NT2/D1 (cell line): ENCODE measurements at places on chromosomes 16 and 17.
A peak's percentile ranks its signal among the peaks of the same experiment; 100 is the strongest.

GRCh38 chr17:38750044-38750311 lies 1.8 kb upstream of the PCGF2 start:
- DNase-seq: no peak

- no peak for DNase-seq
Measured at GRCh38 chr17:43330876-43331639, 67.7 kb upstream of the ARL4D start.

GRCh38 chr17:59373882-59374495 lies 42.5 kb downstream of the YPEL2 start:
- no peak for DNase-seq

GRCh38 chr17:65531256-65532100 lies 30.0 kb downstream of the AXIN2 start:
- no peak for DNase-seq

DNA sequence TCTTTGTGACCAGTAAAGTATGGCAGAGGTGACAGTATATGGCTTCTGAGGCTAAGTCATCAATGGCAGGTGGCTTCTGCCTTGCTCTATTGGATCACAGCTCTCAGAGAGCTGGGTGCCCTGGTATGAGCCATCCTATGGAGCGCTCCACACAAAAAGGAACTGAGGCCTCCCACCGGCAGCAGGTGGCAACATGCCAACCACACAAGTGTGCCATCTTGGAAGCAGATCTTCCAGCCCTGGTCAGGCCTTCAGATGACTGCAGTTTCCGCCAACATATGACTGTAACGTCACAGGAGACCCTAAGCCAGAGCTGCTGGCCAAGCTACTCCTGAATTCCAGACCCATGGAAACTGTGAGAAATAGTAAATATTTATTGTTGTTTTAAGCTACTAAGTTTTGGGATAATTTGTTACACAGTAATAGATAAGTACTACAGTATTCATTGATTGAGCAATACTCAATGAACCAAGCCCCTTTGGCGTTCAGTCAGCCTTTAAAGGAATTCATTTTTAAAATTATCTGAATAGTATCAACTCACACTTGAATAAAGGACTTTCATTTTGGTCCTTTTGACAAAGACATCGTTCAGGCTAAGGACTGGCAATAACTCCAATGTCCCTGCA lies 69.4 kb upstream of the LHX1 start:
- no peak for DNase-seq

DNA sequence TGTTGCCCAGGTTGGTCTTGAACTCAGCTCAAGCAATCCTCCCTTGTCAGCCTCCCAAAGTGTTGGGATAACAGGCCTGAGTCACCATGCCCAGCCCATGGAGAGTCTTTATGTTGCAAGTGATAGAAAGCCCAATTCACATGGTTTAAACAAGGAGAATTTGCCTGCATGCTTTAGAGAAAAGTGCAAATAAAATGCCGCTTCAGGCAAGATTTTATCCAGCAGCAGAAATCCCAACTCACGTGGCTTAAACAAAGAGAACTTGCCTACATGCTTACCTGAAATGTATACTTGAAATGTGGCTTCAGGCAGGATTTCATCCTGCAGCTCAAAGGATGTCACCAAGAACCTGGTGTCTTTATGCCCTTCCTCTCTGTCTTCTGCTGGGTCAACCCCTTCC lies 28.8 kb upstream of the XYLT2 start:
- DNase-seq: no peak

DNA sequence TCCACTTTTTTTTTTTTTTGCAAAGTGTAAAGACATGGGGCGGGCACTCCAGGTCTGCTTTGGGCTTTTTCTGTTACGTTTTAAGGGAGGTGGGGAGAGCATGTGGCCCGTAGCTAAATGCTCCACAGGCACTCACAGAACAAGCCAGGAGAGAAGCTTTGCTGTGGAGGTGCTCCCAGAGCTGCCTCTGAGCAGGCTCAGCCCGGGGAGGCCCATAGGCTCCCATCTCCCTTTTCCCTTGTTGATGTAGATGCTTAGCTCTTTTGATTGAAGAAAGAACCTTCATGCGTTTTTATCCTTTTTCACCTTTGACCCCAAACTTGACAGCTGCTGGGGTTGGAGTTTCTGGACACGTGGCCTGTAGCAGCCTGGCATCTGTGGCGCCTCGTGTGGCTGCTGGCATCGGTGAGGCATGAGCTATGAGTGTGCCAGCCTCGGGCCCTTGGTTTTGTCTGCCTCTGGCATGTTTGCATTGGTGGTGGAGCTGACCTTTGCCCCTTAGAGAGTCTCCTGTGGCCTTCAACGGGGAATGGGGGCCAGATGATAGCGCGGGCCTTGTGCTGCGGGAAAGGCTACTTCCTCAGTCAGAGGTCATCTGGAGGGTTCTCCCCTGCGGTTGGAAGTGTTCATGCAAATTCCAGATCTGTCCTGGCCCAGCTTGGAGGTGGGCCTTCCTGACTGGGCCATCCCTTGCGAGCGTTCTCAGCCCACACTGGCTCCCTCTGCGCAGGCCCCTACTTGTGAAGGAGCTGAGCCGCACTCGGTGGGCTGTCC lies 20.0 kb upstream of the IL17C start:
- DNase-seq: no peak

DNA sequence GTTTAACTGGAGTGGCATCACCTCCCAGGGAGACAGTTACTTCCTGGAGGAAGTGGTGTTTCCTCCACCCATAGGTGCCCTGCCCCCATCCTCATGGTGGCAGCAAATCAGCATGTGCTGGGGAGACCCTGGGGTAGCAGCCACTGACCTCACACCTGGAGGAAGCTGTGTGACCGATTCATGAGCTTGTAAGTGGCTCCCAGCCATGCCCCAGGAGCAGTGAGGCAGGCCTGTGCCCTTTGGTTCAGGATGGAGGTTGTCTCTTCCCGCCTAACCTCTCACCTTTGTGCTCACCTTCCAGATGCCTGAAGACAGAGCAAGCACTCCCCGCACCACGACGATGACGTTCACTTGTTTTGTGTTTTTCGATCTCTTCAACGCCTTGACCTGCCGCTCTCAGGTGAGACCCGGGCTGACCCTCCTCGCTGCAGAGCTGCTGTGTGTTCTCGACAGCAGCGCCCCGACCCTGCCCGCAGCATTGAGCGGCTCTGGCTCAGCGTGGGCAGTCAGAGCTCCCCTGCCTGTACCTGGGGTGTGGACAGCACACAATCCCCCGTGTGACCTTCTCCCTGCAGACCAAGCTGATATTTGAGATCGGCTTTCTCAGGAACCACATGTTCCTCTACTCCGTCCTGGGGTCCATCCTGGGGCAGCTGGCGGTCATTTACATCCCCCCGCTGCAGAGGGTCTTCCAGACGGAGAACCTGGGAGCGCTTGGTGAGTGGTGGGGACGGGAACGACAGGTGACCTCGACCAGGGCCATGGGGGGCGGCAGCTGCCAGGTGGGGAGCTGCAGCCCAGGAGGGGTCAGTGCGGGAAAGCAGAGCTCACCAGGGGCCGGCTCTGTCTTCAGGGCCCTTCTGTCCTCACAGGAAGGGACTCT lies 42.8 kb downstream of the MEAK7 start:
- no peak for DNase-seq

GRCh38 chr17:71501711-71502110 lies 619.1 kb upstream of the SOX9 start:
- no peak for DNase-seq

GRCh38 chr16:85878875-85879274 lies 20.1 kb upstream of the IRF8 start:
- no peak for DNase-seq

GRCh38 chr17:28878158-28878910 lies 19.2 kb downstream of the FLOT2 start:
- no peak for DNase-seq

DNA sequence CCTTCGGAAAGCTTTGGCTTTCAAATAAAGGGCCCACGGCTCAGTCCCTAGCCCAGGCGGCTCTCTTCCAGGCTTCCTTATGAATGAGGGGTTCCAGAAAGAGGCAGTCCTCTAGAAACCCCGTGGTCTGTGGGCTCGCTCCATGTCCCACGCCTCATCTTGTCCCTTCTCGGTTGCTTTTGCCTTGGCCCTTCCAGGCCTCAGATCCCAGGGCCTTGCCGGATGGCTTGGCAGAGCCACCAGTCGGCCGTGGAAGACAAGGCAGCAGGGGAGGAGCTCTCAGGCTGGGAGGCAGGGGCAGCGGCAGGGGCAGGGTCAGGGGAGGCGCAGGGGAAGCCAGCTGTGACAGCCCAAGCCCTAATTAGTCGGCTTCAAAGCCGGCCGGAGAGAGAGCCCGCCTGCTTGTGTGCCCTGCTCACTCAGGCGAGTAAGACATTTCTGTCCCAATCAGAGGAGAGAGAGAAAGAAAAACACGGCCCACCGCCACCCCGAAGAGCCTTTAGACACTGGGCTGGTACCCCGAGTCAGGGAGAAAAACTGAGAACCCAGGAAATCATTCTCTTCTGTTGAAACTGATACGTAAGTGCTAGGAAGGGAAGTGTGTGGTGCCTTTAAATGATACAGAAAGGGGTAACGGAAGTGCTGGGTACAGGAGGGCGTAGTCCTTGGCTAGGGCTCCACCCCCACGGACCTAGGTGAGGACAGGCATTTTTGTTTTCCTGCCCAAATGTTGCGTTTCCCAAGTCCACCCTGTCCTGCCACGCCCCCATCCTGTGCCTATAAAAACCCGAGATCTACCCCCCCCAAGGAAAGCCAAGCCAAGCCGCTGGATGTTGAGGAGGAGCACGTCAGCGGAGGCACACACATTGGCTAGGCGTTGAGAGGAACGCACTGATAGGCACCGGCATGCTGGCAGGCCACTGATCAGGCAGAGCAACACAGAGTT lies 27.8 kb upstream of the MEIOC start:
- peak; percentile 38 for DNase-seq

DNA sequence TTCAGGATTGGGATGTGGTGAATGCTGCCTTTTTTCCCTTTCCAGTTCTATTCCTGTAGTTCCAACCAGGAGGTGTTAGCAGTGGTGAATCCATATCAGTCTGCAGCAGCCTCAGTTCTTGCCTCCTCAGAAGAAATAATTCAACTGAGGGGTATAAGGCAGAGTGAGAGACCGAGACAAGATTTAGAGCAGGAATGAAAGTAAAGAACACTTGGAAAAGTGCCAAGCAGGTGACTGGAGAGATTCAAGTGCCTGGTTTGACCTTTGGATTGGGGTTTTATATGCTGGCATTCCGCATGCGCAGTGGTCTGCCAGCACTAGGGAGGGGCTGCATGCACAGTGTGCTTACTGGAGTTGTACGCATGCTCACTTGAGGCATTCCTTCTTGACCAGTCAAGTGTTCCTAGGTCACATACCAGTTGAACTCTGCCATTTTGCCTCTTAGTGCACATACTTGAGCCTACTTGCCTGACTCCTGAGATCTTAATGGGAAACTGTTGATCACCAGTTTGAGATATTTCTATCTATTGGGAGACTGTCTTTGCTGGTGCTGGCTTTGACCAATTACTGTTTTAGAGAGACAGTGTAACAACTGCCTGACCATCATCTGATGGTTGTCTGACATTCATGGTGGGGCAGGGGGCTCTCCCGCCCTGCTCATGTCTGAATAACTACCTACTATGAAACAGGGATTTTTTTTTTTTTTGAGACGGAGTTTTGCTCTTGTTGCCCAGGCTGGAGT lies 680 bp upstream of the CCL15 start:
- DNase-seq: no peak

GRCh38 chr17:37375706-37376105 lies at the start of gene C17orf78:
C17orf78 (plus strand) TSS chr17:37375985; CDS start chr17:37376093, 108 bp downstream.
- no peak for DNase-seq

DNA sequence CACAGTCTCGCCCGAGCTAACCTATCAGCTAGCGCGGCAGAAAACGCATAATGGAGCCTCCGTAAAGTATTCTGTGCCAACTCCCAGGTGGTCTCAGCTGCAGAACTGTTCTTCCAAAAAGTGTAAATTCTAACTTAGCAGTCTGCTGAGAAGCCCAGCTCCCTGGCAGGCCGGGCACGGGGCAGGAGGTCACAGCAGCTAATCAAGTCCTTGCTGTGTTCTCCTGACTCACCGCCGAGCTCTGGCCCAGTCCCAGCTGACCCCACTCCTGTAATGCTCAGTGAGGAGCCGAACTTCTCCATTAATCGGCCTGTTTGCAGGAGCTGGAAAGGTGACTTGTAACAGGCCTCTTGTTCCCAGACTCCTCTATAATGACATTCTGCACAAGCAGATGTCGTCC lies 193.3 kb downstream of the IRX3 start:
- DNase-seq: no peak

DNA sequence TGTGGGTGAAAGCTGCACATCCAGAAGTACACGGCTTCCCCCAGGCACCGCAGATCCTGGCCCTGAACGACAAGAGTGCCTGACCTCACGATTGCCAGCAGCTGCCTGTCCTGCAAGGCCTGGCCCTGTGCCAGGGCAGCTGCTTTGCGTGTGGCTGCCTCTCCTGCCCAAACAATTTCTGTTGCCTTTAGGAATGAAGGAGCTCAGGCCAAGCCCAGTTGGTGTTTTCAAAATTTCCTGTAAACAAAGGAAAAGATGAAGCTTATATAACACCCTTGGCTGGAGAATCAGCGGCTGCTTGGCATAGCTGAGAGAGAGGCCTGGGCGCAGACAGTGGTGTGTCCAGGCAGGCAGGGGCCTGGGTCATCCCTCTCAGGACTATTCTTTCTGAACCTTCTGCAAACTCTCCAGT lies 11.7 kb upstream of the SLC47A2 start:
- no peak for DNase-seq

GRCh38 chr17:69757688-69758430 lies 317.2 kb upstream of the KCNJ16 start:
- DNase-seq: no peak

- no peak for DNase-seq
Measured at GRCh38 chr17:21294321-21295035, 10.0 kb downstream of the MAP2K3 start.

DNA sequence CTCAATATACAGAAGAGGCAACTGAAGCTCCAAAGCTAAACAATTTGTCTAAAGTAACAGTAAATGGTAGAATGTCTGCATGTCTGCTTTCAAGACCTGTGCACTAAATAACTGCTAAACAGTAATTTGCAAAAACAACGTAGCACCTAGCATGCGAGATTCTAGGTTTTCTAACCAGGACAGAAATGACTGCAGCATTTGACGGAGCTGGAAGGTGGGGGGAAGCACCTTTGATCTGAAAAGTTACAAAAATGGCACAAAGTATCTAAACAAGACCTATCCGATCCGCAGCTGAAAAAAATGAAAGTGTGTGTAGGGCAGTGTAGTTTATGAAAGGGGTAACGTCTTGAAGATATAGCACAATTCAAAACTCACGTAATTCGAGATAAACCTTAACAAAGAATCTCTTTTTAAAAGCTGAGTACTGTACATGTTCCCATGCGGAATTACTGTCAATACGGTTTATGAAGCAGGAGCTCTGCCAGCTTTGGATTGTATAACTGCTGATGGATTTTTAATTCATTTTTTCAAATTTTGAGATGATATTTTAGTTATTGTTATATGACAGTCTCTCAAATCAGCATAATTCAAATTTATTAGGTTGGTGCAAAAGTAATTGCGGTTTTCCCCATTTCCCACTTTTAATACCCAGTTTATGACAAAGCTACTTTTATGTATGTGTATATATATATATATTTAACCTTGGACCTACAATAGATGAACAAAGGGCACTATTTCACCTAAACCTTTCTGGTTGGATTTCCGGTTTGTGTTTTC lies 1.2 kb upstream of the WIPI1 start:
- DNase-seq: no peak

- no peak for DNase-seq
Measured at GRCh38 chr17:64777415-64778239, 115.5 kb upstream of the SMURF2 start.

GRCh38 chr17:44917456-44917855 lies 2.2 kb upstream of the GFAP start:
- DNase-seq: no peak

- no peak for DNase-seq
Measured at GRCh38 chr16:9775998-9776397, 406.2 kb downstream of the GRIN2A start.

- no peak for DNase-seq
Measured at GRCh38 chr16:87447323-87447722, 45.5 kb downstream of the ZCCHC14 start.
